Hematopoietic multipotent progenitor cell (in vitro differentiated cells): ENCODE measurements at places on chromosomes 13 and 19. TPM values are rescaled to one million over a fixed set of nuclear protein-coding genes. Genes with fewer than 3 reads are reported as not detected.
A peak's percentile ranks its signal among the peaks of the same experiment; 100 is the strongest.

GRCh38 chr13:111973605-111974340 lies 93.2 kb upstream of the SOX1 start:
- no peak for DNase-seq

- no peak for DNase-seq
Observed at GRCh38 chr13:95865080-95865615, 188.1 kb downstream of the UGGT2 start.

DNA sequence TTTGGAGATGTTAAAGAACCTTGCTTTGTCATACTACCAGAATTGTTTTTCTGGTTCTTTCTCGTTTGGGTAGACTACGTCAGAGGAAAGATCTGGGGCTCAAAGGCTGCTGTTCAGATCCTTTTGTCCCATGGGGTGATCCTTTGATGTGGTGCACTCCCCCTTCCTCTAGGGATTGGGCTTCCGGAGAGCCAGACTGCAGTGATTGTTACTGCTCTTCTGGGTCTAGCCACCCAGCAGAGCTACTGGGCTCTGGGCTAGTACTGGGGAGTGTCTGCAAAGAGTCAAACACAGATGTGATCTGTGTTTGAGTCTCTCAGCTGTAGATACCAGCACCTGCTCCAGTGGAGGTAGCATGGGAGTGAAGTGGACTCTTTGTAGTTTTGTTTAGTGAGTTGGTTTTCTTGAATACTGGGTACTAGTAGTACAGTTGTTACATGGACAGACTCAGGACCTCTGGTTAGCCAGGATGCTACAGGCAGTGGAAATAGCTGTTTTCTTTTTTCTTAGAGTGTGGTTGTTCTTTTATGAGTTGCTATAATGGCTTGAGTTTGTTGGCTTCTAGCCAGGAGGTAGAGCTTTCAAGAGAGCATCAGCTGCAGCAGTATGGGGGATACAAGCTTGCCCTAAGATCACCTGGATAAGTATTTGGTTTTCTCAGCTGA lies 34.4 kb downstream of the DNAJC15 start:
- DNase-seq, result no peak

- no peak for DNase-seq
Observed at GRCh38 chr13:30454991-30455390, 10.7 kb downstream of the HMGB1 start.

DNA sequence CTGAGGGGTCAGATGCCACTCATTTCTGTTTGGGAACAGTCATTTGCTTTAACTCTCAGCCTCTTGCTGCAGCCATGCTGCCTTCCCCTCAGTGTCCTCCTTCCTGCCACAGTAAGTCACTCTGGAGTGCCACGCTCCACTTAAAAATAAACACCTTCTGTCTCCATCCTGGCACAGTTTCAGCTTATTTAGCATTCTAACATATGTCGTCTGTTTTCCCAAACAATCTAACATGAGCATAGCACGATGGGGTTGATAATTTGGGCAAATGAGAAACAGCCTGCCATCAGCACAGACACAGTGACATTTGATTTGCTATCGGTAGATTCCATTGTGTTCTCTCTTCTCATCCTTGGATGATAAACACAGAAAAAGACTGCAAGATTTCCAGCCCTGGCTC lies 768.6 kb downstream of the UQCRFS1 start:
- no peak for DNase-seq

DNA sequence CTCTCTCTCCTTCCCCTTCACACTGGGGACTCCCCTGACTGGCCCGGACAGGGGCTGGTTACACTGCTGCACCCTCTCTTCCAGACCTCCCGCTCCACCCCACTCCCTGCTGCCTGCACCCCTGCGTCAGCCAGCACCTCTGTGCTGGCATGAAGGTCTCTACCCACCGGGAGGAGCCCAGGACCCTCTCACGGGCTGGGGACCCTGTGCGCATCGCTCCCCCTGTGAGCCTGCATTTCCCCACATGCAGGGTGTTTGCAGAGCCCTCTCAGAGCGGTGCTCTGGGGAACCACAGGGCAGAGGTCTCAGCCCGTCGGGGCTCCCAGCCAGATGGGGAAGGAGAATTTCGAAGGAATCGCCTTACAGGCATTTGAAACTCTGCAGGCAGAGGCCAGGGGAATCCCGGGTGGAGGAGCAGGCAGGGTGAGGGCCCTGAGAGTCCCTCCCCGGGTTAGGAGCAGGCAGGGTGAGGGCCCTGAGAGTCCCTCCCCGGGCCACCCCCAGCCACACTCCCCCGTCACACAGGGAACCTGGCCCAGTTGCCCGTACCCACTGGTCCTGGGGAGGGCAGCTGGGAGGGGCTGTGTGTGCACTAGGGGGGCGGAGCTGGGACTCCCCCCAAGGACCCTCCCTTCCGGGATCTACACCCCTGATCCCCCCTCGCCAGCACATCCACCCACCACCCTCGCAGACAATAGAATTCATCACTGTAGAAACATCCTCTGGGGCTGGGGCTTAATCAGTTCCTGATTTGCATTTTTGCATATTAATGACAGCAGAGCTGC lies 16.3 kb upstream of the TCF3 start:
- peak; percentile 22 for DNase-seq

DNA sequence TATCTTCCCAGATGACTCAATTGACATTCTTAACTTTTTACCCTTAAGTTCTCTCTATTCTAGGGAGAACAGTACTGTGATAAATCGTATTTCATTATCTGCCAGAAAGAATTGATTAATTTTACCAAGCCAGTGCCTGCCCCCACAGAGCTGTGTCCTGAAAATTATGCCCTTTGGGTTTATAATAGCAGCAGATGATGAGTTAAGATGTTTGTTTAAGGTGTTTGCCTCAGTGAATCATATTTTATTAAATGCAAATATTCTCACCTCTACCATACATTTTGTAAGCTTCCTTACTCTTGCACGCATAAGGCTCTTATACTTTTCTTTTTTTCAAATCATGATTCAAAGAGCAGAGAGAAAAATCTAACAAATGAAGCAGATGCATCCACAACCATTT lies 318.6 kb downstream of the DCT start:
- DNase-seq, result no peak

DNA sequence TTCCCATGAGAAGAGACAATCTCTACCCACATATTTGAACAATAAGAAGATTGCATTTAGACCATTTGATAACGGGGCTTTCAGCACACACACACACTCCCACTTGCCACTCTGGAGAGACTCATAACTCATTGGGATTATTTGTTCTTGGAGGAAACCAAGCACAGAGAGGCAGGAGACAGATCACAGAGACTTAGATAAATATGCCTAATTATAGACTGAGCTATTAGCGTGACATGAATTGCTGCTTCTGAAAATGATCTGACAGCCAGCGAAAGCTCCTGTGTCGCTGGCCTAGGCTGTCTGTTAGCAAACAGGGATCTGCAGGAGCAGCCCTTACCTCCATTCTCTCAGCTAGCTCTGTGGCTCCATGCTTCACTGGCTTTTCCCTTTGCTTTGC lies 111.4 kb downstream of the CCNA1 start:
- DNase-seq, result no peak

GRCh38 chr13:40208517-40208916 lies 457.9 kb downstream of the FOXO1 start:
- no peak for DNase-seq

DNA sequence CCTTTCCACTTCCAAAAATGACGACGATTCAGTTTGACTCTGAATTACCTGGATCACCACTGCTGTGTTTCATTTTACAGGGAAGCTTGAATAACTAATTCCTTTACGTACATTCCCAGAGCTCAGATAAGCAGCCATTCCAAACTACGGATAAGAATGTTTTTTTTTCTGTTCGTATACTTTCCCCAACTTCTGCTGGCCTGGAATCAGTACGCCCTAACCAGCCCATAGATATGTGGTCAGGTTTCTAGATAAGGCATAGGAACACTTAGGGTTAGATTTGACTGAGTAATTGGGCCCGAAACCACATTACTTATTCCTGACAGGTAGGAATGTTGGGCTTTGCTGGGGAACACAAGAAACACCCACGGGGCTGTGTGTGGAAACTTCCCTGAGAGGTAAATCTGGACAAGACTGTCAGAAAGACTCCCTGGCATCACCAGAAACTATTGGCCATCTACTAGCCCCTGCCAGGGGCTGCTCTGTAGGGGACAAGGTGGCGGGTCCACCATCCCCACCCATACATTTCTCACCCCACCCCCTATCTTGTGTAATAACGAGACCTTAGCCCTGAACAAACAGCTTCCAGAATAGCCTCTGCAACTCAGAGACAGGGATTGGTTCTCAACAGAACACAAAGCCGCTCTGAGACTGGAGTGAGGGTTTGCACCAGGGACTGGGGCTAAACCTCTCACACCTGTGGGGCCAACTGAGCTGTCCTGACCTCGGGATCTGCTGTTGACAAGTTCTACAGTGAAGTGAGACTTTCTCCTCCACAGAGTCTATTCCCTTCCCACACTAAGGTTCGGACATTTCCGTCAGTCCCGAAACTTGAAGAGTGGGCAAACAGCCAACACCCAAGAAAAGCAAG lies 15.6 kb downstream of the RHPN2 start:
- DNase-seq, result no peak

The LRP3 gene
- total RNA-seq, result 6.7 TPM

DNA sequence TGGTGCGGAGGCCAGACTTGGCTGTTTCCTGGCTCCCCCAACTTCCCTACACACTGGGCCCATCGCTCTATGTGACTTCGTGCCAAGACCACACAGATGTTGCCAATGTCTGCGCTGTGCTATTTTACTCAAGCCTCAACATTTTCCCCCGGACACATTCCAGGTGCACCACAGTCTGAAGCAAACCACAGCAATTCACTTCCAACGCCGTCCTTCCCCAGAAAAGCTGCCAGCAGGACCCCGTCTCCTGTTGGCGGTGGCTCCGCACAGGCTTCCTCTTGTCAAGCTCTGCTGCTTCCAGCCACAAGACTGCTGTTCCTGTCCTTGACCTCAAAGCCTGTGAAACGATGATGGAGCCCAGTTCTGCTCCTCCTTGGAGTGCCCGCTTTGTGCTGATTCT lies 100.7 kb downstream of the CRYL1 start:
- DNase-seq, result peak; percentile 5

- DNase-seq, result no peak
Observed at GRCh38 chr13:107361666-107362065, 793.7 kb upstream of the ARGLU1 start.

DNA sequence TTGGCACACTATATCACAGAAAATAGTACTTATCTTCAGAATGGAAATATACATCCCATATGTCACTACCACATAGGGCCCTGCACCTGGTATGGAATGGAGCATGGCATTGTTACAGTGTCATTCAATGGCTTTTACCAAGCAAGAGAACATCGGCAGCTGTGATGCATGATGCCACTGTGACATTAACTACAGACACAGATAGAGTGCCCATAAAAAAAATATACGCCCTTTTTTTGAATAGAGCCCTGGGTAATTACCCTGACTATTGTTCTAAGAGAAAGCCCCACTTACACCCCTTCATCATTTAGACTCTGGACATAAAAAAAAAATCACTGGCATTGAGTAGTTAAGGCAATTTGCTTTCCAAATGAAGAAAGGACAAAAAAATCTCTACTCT lies 320.3 kb downstream of the DNAJC15 start:
- DNase-seq, result no peak

- no peak for DNase-seq
Observed at GRCh38 chr19:1699386-1699785, 47.0 kb upstream of the TCF3 start.

- DNase-seq, result no peak
Observed at GRCh38 chr13:24097064-24097463, 63.5 kb upstream of the SPATA13 start.

GRCh38 chr13:111037927-111038326 lies 77.2 kb upstream of the ARHGEF7 start:
- DNase-seq, result no peak

DNA sequence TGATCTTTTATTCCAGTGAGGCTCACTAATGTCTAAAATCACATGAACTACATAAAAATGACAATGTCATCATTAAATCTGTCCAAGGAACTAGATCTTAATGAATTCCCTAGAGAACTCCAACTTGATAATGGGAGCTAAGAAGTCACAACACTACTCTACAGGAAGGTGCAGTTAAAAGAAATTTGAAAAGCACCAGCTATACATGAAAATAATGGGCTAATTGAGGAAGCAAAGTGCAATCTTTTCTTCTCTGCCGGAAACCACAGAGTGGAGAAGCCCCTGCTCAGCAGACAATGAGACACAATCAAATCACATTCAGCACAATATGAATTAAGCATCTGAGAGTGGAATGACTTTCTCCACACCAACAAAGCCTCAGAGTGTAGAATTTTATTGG lies 261.7 kb downstream of the LHFPL6 start:
- DNase-seq, result no peak

DNA sequence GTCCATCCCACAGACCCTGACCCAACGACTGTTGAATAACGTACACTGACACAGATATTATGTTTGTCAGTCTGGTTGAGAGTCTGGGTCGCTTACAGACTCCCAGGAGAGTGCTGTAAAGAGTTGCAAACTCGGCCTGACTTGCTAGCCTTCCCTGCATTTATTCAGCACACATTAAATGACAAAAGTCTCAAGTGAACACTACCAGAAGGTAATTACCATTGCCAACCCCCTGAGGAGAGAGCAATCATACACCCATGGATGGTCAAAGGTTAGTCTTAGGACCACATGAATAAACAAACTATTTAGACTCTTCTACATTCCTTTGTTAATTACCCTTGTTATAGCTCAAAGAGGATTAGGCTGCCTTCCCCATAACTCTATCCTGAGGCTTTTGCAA lies 1048.6 kb downstream of the PCDH17 start:
- no peak for DNase-seq

DNA sequence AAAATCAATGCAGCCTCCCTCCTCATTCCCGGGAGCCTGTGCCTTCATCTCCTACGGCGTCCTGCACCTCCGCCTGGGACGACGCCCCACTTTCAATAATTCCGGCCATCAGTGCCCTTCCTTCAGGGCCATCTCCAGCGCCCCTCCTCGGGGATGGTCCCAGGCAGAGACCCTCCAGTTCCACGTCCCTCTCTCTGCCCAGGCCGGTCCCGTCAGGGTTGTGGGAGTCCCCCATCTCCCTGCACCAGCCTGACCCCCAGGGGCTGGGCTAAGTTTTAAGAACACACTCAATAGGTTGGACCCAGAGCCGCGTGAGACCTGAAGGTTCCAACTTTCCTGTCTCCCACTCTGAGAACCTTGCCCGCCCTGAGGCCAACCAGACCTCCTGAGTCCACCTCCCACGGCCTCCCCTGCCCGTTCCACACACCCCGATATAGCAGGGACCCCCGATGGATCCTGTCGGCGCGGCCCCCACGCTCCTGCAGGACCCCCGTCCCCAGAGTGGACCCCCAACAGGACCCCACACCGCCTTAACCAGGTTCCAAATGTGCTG lies 646 bp downstream of the TMEM161A start:
- no peak for DNase-seq

- DNase-seq, result no peak
Observed at GRCh38 chr19:51478381-51479234, at the start of gene CEACAM18. Gene CEACAM18 (plus strand): TSS chr19:51478539.

DNA sequence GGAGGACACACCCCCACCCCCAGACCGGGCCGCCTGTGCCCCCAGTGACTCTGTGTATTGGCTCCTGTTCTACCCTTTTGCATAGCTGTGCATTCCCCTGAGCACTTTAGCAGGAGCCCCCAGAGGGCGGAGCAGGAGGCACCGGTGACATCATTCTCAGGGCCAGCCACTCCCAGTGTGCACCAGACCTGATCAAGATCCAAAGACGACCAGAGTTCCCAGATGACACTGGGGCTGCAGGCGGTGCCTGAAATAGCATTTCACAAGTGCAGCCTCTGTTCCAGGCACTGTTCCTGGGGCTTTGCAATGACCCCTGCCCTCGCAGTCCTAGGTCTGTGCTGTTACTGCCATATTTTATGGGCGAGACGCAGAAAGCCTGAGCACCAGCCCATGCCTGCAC lies 14.5 kb upstream of the PTPRS start:
- no peak for DNase-seq

The CYP2S1 gene
- 3.0 TPM for total RNA-seq

The ZNF66 gene
- total RNA-seq, result 10.5 TPM
